ELR (cell line): ENCODE measurements at places on chromosomes 6 and 20.

GRCh38 chr6:145070791-145071190, 664.5 kb downstream of the EPM2A start:
- peak; percentile 96 for DNase-seq

DNA sequence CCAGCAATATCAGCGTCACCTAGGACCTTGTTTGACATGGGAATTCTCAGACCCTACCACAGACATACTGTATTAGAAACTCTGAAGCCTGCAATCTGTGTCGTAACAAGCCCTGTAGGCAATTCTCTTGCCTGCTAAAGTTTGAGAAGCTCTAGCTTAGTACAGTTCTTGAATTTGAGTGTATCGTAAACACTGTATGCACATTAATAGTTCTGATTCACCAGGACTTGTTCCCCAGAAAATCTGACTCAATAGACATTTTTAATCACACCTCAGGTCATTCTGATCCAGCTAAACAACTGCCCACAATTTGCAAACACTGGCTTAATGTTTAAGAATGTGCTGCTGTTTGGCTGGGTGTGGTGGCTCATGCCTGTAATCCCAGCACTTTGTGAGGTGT, 414.3 kb downstream of the TFAP2A start:
- peak; percentile 53 for DNase-seq

- DNase-seq = no peak
Measured at GRCh38 chr20:4947817-4948559, 53.3 kb downstream of the SLC23A2 start.

GRCh38 chr20:14142964-14143627, 147.8 kb downstream of the MACROD2 start:
- no peak for DNase-seq

GRCh38 chr6:157461000-157461915, 80.3 kb downstream of the ZDHHC14 start:
- DNase-seq = no peak

GRCh38 chr6:142952614-142953013, 7.6 kb upstream of the HIVEP2 start:
- DNase-seq = no peak

- no peak for DNase-seq
Measured at GRCh38 chr20:63079971-63080370, 73.2 kb upstream of the BHLHE23 start.

- no peak for DNase-seq
Measured at GRCh38 chr20:16729080-16729479, 746 bp upstream of the SNRPB2 start.

DNA sequence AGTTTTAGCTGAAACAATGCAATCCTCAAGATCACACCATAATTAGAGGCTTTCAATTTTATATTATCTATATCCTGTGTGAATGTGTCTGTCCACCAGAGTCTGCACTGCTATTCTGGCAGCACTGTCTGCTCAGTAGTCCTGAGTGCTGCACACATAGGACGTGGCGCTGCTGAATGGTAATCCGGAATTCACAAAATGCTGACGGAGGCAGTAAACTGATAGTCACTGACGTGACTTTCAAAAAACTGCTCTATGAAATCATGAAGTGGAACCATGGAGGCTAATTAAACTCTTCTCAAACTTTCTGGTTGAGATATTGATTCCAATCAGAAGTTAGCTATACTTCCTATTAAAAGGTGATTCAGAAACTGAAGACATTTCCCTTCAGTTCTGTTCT, 190.8 kb upstream of the NOX3 start:
- no peak for DNase-seq

GRCh38 chr20:38143646-38144554, 21.2 kb downstream of the TGM2 start:
- peak; percentile 98 for DNase-seq

DNA sequence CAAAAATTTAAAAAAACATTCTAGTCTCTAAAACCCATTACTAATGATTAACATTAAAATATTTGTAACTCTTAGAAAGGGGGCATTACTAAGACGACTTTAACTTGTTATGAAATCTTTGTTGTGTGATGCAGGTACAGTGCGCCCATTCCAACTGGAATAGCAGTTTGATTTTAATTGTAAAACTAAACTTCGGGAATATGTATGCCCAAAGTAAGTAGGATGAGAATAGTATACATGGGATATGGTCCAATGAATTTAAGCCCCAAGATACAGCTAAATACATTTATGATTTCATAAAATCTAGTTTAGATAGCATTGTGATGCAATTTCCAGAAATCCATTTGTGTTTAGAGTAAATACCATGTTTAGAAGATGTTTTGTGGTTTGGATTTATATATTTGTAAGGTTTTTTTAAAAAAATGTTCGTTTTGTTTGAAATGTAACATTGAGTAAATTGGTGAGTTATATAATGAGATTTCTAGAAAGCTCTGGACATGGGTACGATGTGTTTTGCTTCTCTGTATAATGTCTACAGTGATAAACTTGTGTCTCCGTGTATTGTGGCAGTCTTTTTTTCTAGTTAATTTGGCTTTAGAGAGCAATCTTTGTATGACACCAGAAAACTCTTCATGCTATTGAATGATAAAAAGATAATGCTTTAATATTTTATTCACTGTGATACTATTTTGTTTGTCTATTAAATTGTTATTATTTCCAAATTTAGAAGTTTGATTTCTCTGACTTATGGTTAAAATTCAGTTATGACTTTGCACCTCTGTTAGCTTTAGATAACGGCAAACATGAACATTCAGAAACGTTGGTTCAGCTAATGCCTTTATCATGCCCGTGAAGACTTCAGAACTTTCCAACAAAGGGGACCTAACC, 54.8 kb downstream of the RNF182 start:
- DNase-seq = no peak

- DNase-seq = no peak
Measured at GRCh38 chr20:33783256-33783655, 27.9 kb upstream of the CHMP4B start.

GRCh38 chr6:4180652-4181255, 45.4 kb upstream of the ECI2 start:
- DNase-seq = peak; percentile 60

DNA sequence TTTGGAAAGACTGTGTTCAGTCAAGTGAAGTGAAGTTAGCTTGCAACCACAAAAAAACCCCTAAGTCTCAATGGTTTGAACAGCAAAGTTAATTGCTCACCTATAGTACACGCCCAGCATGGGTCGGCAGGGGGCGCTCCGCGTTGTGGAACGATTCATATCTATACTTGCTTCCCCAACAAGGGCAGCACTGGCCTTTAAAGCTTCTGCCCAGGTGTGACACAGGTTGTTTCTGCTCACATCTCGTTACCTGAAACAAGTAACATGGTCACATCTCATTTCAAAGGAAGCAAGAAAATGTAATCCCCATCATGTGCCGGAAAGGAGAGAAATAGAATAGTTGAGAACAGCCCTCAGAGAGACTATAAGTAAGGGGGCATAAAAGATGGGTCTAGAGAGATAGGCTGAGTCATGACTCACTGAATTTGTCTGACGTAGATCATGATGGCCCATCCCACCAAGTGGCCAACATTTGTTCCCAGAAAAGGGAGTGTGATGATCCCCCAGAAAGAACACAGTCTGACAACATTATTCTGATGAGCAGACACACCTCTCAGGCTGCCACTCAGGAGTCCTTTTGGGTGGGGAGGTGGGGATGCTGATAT, 29.0 kb downstream of the HNF4A start:
- DNase-seq = peak; percentile 78

DNA sequence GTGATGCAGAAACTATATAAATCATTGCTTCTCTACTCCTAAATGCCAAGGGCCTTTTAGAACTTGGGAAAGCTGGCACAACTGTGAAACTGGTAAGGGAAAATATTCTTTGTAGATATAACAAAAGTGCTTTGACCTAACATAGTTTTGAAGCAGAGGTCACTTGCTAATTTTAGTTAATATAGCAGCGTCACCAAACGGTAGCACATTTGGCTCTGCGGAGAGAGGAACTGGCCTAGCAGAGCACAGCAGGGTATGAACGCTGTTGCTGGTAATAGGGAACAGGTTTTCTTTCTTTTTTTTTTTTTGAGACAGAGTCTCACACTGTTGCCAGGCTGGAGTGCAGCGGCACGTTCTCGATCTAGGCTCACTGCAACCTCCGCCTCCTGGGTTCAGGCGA, 67.4 kb downstream of the ECT2L start:
- DNase-seq = no peak

DNA sequence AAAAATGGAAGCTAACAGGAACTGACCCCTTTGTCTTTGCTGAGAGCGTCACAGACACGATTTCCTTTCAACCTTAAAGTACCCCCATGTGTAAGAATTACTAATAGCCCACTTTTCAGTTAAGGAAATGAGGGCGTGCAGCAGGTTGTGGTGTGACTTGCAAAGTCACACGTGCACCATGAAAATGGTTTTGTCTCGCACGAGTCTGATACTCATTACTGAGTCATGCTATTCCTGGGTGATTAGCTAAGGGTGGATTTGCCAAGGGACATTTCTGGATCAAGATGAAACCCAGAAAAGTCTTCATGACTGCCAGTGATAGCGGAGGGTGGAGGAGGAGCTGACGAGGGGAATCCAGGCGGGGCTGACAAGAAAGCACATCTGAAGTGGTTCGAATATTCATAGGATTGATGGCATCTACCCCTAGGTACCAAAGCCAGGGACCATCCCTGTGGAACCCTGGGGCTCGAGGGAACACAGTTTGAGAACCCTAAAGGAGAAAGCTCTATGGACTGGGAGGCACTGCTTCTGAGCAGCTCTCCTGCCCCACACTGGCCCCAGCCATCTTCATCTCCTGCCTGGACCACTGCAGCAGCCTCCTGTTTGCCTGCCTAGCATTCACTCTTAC, 12.1 kb upstream of the NFATC2 start:
- DNase-seq = peak; percentile 97

DNA sequence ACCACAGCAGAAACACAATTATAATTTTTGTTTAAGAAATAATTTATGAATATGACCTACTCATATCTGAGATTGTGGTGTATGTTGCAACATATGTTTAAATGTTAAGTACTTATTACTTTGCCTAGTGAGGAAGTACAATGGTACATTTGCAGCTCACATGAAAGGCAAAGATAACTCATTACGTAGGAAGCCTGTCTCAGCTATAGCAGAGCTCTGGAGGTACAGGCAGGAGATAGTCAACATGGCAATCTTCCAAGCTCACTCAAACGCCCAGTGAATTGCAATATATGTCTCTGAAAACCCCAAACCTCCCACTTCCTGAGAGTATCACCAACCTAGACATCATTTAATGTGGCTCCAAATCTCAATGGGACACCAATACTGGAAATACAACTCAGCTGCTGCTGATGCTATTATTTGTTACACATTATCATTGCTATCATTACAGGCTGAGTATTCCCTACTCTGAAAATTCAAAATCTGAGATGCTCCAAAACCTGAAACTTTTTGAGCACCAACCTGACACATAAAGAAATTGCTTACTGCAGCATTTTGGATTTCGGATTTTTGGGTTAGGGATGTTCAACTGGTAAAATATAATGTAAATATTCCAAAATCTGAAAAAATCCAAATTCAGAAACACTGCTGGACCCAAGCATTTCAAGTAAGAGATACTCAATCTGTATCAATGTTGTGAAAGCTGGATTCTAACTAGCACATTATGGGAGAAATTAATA, 25.1 kb upstream of the GSTA4 start:
- no peak for DNase-seq

DNA sequence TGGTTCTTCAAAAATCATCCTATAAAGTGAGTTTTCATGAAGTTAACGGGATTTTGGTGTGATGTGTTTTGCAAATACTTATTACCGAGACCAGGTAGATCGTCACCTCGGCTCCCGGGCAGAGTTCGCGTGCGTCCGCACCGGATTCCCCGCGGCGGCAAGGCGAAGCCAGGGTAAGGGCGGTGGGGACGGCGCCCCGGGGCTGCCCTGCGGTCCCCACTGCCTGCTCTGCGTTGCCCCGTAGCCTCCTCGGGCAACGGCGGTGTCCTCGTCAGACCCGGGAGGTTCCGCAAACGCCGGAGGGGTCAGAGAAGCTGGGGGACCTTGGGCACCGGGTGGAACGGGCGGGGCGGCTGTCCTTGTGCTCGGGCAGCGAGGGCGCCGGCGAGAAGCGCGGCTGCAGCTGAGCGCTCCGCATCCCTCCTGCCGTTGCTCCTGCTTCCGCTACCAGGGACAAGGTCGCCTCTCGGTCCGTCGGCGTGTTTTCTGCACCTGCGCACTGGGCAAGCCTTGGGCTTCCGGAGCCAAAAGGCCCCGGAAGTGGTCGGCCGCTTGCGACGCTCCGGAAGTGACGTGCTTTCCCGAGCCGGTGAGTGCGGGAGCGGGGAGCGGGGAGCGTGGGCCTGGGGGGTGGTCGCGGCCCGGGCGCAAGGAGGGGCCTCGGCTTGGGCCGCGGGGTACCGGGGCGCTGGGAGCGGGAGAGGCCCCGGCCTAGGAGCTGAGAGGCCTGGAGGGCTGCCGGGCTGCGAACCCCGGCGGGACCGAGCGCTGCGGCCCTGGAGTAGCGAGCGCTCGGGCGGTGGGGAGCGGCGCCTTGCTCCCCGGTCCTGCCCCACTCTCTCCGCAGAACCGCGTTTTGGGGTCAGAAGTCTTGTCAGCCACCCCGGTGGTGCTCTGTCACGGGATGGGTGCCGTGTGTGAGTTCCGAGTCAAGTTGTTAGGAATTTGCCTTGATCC, at the start of gene MTG2:
MTG2 (plus strand) TSS at position 560 of the 957 bp plus-strand sequence. CDS start 10,393 bp downstream, outside the sequence.
- peak; percentile 99 for DNase-seq

GRCh38 chr20:49785852-49786175, 26.8 kb upstream of the SLC9A8 start:
- no peak for DNase-seq

DNA sequence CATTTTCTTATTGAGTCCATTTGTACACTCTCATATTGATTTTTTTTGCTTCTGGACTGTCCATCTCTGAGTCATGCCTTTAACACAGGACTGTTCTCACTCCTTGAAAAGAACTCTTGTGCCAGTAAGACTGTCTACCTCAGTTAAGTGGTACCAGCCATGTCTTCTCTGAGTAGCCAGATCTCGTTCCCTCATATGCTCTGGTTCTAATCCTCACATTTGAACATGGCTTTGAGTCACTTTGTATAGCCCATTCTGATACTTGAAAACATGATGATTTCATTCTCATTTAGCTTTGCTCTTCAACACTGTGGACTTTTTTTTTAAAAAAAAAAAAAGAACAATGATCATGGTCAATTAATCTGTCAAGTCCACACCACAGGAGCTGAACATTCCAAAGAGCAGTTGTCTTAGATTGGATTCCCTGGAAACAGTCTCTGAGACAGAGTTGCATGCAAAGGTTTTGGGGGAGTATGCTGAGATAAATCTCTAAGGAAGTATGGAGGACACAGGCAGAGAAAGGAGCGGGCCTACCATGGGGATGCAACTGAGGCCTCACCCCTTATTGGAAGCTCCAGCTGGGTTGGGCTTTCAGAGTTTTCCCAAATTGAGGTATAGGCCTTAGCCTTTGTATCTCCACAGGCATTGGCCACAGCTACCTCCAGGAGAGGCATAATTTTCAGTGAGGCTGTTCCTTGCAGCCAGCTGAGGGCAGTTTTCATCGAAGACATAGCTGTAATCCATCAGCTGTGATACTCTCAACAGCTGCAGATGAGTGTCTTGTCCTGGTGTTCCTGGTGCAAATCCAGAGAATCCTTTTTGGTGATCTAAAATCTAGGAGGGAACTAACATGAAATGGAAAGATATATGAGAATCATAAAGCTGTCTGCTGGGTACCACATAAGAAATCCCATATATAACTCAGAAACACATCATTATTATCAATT, 6.0 kb upstream of the PTCHD4 start:
- DNase-seq = no peak
